Endothelial cell (in vitro differentiated cells): ENCODE measurements at places on chromosomes 12 and 14.

DNA sequence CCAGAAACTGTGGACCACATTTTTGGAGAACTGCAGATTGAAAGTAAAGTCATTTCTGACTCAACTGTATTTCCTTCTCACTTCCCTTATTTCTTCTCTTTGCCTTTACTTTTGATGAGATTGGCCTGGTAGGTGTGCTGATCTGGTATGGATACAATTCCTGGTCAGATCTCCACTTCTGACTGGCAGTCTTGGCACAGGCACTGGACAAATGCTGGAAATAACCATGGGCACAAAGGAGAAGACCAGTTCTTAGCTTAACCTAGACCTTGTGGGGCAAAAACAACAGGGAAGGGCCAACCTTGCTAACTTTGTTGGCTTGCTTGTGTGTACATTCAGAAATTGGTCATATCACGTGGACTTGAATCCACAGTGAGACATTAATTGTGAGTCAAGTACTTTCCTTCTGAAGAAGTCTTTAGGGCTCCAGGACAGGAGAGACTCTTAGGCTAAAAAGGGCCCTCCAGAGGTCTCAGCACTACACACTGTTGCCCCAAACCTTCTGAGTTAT lies 75.0 kb downstream of the DIP2B start:
- DNase-seq: no peak

GRCh38 chr14:38090506-38090905 lies 117.2 kb upstream of the SSTR1 start:
- DNase-seq: no peak

- DNase-seq: no peak
These were observed 1.9 kb upstream of the CLEC2D start for GRCh38 chr12:9667403-9668160.

DNA sequence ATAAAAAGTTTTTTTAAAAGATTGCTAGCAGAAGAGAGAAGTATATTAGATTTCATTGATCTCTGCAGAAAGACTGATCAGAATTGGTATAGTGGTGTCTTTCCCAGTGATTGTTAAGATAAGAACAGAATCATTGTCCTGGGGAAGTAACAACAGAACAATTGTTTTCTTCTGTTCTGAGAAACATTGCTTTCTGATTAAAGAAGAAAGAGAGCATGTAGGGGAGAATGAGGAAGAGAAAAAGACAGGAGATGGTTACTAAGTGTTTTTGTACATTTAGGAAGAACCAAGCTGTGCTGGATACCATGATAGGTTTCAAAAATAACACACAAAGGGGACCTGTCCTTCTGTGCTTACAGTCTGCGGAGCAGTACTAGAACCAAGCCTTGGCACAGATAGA lies 5.0 kb downstream of the USP30 start:
- DNase-seq: no peak

GRCh38 chr12:48160046-48160445 lies 2.7 kb upstream of the ASB8 start:
- DNase-seq: no peak

DNA sequence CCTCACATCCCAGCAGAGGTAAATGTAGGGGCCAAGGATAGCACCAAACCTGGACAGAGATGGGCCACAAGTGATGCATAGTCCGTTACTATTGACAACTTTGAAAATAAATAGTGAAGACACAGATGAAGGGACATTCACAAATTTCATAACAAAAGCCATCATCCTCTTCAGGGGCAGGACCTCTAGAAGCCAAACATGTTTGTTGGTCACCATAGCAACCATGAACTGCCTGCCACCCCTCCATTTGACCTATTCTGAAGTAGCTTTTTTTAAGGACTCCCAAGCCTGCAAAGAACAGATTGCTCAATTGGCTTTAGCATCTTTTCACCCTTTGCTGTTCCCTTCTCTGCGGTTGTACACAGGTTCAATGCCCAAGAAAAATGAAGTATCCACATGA lies 35.7 kb upstream of the MDM1 start:
- no peak for DNase-seq

DNA sequence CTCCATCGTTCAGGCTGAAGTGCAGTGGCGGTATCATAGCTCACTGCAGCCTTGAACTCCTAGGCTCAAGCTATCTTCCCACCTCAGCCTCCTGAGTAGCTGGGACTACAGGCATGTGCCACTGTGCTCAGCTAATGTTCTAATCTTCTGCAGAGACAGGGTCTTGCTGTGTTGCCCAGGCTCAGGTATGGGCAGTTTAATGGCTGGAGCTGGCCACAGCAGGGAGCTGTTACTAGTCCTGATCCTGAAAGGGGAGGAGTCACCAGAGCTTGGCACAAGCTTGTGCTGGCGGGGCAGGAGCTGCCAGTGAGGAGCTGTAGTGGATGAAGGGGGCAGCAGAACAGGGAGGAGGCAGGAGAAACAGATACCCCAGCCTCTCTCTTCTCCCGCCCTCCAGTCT lies 10.6 kb downstream of the TMEM120B start:
- no peak for DNase-seq

- no peak for DNase-seq
These were observed 46.6 kb upstream of the ESRRB start for GRCh38 chr14:76329154-76329928.

- DNase-seq: no peak
These were observed 44.6 kb upstream of the FAR2 start for GRCh38 chr12:29104516-29104915.

DNA sequence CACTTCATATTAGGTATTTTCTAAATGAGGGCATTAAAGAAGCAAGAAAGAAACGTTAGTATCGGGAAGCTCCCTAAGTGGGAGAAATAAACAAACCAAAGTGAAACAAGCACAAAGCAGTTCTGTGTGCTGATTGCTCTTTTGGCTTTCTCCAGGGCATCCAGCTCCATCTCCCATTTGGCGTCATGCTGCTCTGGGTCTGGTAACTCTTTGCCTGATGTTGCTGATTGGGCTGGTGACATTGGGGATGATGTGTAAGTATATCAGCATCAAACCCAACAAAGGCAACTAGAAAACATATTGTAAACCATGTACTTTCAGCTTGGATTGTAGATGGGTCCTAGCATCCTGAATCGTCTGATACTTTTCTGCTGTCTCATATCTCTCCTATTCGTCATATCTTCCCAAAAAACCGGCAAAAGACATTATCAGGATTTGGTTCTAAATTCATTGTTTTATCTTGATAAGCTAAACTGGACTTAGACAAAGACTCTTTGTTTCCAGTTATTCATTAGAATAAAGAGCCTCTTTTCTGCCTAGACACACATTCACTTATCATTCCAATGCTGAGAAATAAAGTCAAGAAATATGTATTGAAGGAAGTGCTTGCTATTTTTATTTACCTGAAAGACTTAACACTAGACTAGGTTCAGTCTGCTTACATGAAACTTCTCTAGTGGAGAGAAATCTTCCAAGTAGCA lies 2.4 kb downstream of the CLEC12B start:
- no peak for DNase-seq

DNA sequence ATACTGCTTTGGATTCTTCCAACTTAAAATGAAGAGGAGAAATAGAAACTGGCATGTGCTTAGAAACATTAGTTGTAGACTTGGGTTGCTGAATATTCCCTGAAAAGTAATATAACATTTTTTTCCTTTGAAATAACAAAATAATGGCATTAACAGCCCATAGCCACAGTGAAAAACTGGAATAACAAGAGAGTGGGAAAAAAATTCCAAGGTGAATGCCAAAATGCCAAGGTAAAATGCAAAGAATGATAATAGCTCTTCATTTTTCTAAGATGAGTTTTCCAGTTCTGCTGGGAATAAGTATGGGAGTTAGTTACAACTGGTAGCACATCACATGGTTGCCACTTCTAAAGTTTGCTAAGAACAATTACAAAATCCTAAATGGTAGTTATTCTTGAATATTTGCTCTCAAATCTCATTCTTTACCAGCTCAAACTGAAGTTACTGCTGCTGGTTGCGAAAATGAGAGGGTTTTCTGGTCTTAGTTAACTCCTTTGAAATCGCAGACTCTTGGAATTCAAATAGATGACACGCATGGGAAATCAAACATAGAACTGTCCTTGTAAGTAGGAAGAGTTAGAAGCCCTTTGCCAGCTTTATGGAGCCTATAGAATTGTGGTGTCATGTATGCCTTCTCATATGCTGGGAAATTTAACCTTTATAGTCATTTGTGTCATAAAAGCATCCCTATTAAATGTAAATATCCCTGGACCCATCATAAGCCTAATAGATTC lies 165.0 kb upstream of the DCN start:
- no peak for DNase-seq

DNA sequence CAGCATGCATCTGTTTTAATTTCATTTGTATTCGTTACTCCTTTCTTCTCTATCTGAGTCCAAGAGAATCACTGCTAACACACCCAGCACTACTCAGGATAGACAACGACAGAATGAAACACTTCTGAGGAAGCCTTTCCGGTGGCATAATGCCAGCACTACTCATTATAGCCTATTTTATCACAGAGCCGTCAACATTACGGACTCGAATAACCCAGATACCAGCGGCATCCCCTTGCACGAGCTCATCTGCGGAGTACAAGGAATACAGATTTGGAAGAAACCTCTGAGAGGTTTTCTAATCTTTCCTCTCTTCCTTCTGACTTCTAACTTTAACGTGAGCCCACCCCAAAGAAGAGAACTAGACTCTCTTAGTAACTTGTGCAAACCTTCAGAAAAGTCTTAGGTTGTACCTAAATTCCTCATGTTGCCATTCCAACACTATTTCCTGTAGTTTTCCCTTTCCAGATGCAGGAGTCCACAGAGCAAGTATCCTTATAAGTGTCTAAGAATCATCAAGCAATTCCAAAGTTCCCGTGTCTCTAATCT lies 248.1 kb downstream of the APAF1 start:
- DNase-seq: no peak

- no peak for DNase-seq
These were observed 8.1 kb downstream of the PRPF40B start for GRCh38 chr12:49631336-49631907.

GRCh38 chr14:21063479-21063878 lies 5.9 kb downstream of the RNASE8 start:
- DNase-seq: no peak

DNA sequence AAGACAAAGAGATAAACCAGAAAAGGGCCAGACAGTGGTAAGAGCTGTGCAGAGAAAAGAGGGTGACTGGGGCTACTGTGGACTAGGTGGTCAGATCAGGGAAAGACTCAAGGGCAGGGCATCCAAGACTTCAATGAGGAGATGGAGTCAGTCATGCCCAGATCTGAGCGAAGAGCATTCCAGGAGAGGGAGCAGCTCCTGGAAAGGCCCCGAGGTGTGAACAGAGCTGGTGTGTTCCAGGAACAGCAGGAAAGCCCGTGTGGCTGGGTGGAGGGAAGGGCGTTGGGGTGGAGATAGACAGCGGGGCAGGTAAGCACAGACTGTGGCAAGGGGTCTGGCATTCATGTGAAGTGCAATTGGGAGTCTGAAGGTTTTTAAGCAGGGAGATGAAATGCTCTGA lies 16.8 kb downstream of the TTC7B start:
- no peak for DNase-seq

- no peak for DNase-seq
These were observed 80.4 kb downstream of the EML1 start for GRCh38 chr14:99873653-99874052.

DNA sequence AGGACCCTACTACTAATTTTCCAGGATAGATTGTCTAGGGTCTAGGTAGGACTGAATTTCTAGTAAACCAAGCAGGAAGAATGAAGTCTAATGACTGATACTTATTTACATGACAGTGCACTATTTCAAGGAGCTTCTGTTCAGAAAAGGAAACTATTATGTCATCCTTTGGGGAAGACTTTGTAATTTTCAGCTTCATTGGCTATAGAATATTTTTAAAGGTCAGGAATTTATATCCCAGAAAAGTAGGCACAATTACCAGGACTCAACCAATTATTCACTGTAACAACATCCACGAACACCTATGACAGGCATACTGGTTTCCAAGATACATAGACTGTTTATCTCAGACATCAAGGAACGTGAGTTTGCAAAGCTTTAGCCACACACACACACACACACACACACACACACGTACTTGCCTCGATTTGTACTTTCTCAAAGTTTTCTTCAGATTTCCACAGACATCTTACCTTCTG lies 23.2 kb downstream of the OR6S1 start:
- DNase-seq: no peak

GRCh38 chr12:129193263-129193871 lies 340.1 kb downstream of the GLT1D1 start:
- no peak for DNase-seq

GRCh38 chr14:105899657-105900397 lies 373.4 kb downstream of the TMEM121 start:
- no peak for DNase-seq

GRCh38 chr12:955939-956338 lies 6.4 kb upstream of the RAD52 start:
- no peak for DNase-seq

- DNase-seq: no peak
These were observed 59.5 kb upstream of the CAPRIN2 start for GRCh38 chr12:30814295-30814655.

DNA sequence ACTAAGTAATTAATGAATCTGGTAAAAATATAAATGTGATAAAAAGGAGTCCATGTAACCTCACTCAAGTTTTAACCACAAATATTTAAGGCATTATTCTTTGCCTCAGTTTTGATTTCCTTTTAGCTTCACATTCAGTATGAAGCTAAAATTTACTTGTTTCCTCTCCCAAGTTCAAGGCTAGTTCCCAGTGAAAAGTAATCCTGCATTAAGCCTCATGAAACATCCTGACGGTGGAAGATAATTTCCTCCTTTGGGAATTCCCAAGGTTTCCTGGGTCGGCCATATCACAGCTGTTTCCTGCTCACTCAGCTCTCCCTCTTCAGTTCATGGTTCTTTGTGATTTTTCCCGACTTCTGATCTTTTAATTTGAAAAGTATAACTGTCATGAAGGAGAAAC lies 1256.8 kb upstream of the FLRT2 start:
- no peak for DNase-seq

DNA sequence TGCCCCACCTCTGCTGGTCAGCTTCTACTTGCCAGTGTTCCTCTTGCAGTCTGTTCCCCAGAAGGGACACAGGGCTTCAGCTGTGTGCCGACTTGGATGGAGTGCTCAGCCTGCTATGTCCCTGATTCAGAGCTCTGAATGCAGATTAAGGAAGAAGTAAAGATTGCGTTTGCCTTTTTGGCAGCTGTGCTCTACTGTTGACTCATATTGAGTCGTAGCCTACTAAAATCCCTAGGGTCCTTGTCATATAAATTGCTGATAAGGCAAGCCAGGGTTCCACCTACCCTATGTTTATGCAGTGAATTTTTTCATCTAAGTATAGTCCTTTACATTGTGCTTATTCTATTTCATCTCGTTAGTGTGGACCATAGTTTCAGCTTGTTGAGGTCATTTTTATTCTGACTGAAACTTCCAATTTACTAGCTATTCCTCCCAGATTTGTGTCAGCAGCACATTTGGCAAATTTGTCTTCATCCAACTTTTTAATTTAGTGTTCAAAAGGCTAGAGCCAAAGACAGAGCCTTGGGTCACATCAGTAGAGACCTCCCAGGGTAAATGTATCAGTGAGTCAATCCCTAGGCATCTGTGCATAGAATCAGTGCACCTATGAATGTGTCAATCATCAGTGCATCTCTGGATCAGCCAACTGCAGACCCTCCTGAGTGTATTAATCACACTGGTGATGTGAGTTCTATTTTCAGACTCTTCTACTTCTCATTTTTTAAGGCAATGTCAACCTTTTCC lies 31.9 kb downstream of the CACNA1C start:
- no peak for DNase-seq
